ENCODE measurements at places on chromosomes 12 and 14.

DNA sequence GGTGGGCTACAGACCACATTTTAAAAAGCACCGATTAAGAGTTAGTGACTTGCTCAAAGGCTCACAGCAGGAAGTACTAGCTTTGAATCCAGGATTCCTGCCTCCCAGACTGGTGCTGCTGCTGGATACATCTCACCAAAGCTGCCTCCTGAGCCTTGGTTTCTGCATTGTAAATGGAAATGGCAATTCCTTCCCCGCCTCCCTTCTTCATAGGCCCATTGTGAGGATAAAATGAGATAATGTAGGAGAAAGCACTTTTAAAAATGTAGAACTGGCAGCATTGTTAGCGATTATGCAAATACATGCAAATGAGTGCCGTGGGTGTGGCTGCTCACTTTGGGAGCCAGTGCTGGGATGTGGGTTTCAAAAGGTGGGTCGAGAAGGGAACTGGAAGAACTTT, 15.4 kb downstream of the PDE1B start:
- no peak for DNase-seq

DNA sequence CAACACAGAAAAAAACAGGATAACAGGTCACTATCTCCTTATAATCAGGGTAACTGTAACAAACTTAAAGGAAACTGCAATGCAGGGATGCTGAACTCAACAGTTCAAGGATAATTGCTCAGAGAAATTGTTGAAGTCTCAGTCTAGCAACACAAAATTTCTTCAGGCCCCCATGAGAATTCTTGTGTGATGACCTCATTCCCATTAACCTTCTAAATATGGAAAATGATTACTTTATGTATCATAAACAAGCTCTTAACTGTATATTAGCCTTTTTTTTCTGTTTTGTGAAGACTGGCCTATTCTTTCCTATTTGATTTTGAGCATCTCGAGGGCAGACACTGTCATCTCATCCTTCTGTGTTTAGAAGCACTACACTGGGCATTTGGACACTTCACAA, 47.1 kb downstream of the IGF1 start:
- no peak for DNase-seq

DNA sequence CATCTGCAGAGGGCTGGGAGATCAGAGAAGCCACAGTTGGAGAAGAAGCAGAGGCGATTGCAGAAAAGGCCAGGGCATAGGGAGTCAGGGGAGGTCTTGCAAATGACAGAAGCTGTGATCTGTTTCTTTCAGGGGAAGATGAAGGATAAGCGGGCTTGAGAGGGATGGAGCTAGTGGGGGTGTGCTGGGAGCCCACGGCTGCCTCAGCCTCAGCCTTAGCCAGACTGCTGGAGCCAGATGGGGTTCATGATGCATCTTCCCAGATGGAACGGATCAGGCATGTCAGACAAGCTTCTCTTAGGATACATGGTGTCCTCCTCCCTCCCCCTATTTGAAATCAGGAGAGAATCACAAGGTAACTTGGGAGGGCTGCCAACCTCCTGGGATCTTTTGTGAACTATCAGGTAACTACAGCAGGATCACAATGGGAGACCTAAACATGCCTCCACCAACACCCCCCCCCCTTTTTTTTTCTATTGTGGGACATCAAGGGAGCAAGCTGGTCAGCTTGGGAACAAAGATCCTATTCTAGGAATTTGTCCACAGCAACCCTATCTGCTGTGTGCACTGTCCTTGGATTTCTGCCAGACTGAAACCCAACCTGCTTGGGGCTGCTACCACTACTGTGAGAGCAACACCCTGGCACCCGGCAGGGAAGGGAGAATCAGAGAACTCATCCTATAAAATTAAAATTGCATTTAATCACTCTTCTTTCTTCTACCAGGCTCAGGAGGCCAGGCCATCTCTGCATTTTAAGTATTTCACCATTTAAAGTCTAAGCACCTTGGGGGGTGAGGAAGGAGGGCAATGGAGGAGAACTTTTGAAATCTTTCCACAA, 10.7 kb upstream of the ATP2A2 start:
- peak; percentile 62 for DNase-seq

GRCh38 chr14:28301179-28301578, 465.4 kb upstream of the FOXG1 start:
- no peak for DNase-seq

DNA sequence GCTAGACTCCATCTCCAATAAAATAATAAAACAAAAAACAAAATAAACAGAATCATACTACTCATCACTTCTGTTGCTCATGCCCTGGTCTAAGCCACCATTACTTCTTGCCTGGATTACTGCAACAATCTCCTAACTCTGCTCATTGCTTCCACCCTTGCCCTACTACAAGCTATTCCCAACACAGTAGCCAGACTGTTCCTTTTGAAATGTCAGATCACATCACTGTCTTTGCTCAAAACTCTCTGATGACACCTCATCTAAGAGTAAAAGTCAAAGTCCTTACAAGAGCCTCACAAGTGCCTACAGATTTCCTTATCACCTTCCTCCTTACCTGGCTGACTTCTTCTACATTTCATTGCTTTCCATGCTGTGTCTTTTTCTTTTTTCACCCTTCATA, 10.0 kb downstream of the FBXO33 start:
- no peak for DNase-seq

- DNase-seq, result no peak
Measured at GRCh38 chr14:76872796-76873432, 46.7 kb downstream of the LRRC74A start.

DNA sequence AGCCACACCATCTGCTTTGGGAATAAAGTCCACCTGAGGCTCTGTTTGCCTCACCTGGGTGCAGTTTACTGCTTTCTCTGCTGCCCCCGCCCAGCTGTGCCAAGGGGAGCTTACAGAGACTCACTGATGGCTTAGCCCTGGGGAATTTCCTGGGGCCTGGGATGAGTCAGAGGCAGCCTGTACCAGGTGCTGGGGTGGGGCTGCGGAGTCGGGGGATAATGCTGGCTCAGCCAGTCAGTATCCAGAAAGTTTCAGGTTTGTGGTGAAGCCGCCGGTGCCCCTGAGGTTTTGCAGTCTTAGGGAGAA, 22.3 kb downstream of the PLEKHG3 start:
- no peak for DNase-seq

GRCh38 chr12:97426492-97427116, 36.0 kb upstream of the RMST start:
- DNase-seq, result no peak

GRCh38 chr12:100993916-100994450, 199.4 kb downstream of the ANO4 start:
- no peak for DNase-seq

DNA sequence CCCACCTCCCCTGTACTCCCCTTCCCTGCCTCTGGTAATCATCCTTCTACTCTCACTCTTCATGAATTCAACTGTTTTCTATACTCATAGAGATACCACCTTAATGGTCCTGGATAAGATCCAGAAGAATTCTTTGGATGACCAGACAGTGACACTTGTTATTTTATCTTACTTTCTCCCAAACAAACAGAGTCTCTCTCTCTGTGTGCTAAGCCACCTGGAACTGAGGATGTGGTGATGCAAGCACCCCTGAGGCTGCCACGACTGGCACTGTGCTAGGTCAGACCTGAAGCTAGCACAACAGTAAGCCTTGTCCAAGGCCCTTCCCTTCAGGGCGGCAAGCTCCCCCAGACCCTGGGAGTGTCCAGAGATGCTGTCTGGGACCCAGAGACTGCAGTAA, 250.2 kb downstream of the C12orf50 start:
- DNase-seq, result no peak

- no peak for DNase-seq
Measured at GRCh38 chr14:55610713-55611370, 30.8 kb downstream of the KTN1 start.

DNA sequence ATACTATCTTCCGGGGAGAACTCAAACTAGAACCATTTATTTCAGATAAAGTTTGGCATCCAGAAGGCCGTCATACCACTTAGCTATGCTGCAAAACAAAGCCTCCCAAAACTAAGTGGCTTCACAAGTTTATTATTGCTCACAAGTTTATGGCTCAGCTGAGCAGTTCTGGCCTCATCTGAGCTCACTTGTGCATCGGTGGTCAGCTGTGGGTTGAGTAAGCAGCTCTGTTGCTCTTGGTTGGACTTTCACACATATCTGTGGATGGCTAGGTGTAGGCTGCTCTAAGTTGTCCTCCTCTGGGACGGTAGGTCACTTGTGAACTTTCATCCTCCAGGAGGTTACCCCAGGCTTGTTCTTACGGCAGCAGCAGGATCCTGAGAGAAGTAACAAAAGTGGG, 162.7 kb downstream of the BTG1 start:
- DNase-seq, result no peak

DNA sequence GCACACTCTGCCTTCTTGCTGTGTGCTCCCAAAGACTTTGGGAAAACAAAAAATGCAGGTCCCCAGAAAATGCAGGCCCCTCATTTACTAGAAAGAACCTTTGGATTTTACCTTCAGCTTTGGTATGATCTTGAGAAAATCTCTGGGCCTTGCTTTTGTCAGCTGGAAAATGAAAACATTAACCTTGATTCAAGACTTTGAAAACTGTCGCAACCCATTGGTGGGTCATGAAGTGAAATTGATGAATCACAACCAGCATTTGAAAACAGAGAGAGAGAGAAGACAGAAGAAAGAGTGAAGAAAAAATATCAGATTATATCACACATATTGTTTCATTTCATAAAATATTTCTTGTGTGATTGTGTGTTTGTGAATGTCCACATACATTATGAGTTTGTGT, 322.5 kb downstream of the ZFP36L1 start:
- DNase-seq, result no peak

DNA sequence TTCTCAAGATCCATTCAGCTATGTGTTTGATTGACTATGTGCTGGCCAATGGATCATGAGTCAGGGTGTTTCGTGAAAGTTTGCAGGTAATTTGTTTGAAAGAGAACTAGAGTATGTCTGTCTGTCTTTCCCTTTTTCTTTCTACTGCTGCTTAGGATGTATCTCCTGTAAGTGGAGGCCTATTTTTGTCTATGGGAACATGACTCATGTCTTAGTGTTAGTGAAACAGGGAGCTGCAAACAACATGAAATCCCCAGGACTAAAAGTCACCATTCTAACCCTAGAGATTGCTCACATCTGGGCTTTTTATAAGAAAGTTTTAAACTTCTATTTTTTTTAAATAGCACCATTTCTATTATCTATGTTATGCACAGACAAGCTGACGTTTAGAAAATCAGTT, 333.0 kb downstream of the CCER1 start:
- DNase-seq, result no peak

GRCh38 chr12:79274501-79275064, 410.0 kb downstream of the SYT1 start:
- no peak for DNase-seq

Measured in DMS 273 treated with DMSO at 0.1 percent for 48 hours (cell line).